ENCODE measurements at places on chromosomes 6 and 20.

DNA sequence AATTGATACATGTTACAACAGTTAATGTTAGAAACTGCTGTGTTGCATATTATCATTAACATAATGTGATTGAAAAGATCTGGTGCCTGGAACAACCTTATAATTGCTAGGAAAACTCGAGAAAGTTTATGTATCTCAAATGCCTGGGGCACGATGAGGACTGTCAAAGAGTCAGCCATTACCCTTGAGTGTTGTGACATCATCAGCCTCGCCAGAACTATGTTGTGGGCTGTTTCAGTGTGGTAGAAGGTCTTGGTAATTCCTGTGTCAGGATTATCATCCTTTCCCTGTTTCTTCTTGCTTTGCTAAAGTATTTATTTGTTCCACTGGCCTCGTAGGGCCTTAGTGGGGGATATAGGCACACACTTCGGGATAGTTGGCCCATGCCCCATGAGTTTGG, 185.1 kb downstream of the DTNBP1 start:
- DNase-seq = no peak

DNA sequence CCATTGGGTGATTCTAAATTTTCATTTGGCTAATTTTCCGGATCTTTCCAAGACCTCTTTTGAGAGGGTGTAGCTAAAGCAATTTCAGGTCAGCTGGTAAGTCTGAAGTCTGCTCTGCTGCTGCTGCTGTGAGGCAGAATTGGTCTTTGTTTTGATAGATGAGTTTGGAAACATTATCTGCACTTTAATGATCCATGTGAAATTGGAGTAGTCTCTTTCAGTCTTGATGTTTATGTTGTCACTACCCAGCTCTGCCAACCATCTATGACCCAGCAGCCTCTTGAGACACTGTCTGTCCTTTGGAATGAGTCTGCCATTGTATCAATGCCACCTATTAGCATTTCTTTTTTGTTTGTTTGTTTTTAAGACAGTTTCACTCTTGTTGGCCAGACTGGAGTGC, 44.1 kb downstream of the TXNDC5 start:
- no peak for DNase-seq

DNA sequence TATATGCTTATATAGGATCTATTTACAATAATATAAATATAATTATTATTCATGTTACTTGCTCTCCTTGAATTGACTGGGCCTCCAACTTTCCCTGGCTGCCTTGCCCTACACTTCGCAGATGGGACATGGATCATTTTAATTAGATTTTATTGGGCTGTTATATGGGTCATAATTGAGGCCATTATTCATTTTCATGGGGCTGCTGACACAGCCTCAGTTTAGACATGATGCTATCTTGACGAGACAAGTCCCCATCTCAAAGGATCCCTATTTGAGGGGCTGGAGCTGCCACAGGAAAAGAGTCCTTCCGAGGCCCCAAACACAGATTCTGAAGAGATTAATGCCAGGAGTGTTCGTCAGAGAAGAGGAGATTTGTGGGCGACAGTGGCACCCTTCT, 170.4 kb downstream of the DHX35 start:
- no peak for DNase-seq

- no peak for DNase-seq
These were observed 2.8 kb upstream of the TOMM6 start for GRCh38 chr6:41784581-41785171.

- no peak for DNase-seq
These were observed 15.2 kb downstream of the DNAH8 start for GRCh38 chr6:38730140-38730862.

- no peak for DNase-seq
These were observed 109.2 kb downstream of the C6orf118 start for GRCh38 chr6:165200178-165200577.

DNA sequence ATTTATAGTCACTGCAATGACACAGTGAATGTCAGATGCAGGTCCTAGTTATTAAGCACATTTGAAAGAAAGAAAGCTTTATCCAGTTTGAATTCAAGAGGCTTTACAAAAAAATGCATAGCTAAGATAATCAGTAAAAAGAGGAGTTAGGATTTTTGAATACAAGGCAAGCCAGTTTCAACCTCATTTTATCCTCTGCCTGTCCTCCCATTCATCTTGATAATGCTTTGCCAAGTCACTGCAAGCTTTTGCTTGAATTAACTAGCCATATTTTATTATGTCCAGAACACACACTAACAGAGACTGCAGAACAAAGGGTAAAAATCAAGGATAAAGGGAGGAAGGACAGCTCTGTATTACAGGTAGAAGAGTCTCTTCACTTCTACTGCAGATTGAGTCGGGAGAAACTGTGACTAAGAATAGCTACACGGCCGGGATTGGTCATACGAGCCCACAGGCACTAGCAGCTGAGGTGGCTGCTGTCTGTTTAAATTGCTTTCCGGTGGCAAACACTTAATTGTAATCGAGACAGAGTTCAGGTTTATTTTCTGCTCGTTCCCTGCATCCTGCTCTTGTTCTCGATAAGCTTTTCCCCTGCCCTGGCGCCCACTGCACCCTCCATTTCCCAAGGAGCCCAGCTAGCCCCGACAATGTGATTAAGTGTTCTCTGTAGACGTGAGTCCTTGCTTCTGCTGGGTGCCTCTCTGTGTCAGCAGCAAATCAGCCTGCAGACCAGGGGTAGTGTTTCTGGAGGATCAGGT, 30.5 kb upstream of the AKAP12 start:
- DNase-seq = no peak

DNA sequence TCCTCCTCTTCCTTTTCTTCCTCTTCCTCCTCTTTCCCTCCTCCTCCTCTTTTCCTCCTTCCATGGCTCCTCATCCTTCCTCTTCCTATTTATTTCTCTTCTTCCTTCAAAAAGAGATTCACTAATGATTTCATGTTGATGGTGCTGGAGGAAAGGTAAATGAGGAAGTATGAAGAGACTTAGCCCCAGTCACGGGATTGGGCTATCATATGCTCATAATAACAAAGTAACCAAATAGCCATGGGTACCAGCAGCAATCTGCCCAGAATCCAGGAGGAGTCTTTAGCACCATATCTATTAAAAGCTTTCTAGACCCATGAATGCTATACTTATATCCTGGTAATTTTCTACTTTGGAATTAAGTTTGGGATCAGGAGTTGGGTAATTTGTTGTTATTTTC, 910.9 kb upstream of the MAP3K7 start:
- DNase-seq = no peak

GRCh38 chr6:144152334-144152900, 2.1 kb downstream of the STX11 start:
- no peak for DNase-seq

Data from common myeloid progenitor, CD34-positive (primary cell).